Stimulated activated CD8-positive, alpha-beta memory T cell treated with anti-CD3 and anti-CD28 coated beads, Interleukin-4, amount 100 ng/mL, for 24 hours (primary cell): ENCODE measurements at places on chromosomes 3 and 15.

DNA sequence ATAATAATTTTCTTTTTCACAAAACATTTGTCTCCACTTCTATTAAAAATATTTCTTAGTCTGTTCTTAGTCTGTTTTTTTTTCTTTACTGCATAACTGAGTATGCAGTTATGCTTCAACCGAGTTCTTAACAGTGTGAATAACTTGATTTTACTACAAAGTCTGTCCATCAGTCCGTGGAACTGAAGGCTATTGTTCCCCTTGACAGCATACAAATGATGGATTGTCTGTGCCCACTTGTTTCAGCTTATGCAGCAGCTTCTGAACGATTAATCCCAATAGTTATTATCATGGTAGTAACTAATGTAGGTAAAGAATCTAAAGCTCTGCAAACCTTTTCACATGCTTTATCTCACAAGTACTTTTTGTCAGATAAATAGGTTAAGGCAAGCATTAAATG is 150.7 kb downstream of the SSR3 start:
- no peak for DNase-seq

DNA sequence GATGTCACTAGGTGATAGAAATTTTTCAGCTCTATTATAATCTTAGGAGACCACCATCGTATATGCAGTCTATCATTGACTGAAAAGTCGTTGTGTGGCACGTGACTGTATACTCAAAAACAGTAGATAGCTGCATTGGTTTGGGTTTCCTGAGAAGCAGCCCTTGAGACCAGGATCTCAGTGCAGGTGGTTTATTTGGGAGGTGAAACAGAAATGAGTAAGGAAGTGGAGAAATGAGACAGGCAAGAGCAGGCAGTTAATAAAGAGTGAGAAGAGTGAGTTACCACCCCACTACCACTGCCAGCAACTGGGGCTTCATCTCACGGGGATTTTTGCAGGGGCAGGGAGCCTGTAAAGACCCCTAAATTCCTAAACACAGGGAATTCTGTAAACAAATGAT is 221.0 kb downstream of the SHQ1 start:
- no peak for DNase-seq

GRCh38 chr15:39269821-39270220 is 311.1 kb upstream of the THBS1 start:
- DNase-seq: no peak

- no peak for DNase-seq
These were observed 349.3 kb downstream of the MAGI1 start for GRCh38 chr3:65689436-65689835.

- DNase-seq: no peak
These were observed 785.1 kb downstream of the EDEM1 start for GRCh38 chr3:5972586-5972985.

DNA sequence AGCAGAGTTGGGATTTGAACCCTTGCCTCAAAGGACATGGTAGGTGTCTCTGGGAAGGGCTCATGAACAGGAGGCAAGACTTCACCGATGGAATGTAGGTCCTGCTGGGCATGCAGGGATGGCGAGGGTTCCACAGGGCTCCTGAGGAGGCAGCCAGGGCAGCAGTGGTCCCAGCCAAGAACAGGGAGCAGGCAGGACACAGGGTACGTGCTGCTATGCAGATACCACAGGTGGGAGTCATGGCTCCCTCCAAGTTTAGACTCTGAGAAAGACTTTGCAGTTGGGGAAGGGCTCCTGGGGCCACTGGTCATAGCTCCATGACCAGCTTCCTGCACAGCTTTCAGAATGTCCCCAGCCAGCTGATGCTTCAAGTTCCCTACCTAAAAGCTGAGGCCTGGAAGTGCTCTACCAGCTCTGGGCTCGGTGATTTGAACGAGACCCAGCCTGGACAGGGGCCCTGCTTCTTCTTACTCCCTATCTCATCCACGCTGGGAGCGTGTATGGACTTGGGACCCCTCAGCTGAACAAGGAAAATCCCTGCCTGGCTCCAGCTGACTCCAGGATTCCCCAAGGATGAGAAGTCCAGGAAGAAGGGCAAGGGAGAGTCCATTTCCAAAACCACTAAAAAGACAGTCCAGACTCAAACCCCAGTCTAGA is 747 bp downstream of the MYL3 start:
- DNase-seq: no peak

GRCh38 chr3:109336291-109336861 is 970 bp downstream of the DPPA4 start:
- DNase-seq: peak; percentile 2

- DNase-seq: no peak
These were observed 3.8 kb upstream of the TMEM44 start for GRCh38 chr3:194637066-194637465.

- DNase-seq: no peak
These were observed 88.1 kb downstream of the RTP4 start for GRCh38 chr3:187456250-187456649.

- no peak for DNase-seq
These were observed 400.8 kb upstream of the THBS1 start for GRCh38 chr15:39180030-39180429.

- no peak for DNase-seq
These were observed 27.1 kb upstream of the SKIL start for GRCh38 chr3:170330366-170330765.

- no peak for DNase-seq
These were observed 11.3 kb downstream of the STAB1 start for GRCh38 chr3:52506266-52506966.

- DNase-seq: no peak
These were observed 454.0 kb upstream of the ARHGEF26 start for GRCh38 chr3:153666991-153667740.

- DNase-seq: no peak
These were observed 5.2 kb downstream of the RCCD1 start for GRCh38 chr15:90959894-90960293.

GRCh38 chr15:91522605-91523332 is 330.7 kb upstream of the SLCO3A1 start:
- no peak for DNase-seq

GRCh38 chr15:65731926-65732325 is 60.2 kb downstream of the DENND4A start:
- DNase-seq: no peak

DNA sequence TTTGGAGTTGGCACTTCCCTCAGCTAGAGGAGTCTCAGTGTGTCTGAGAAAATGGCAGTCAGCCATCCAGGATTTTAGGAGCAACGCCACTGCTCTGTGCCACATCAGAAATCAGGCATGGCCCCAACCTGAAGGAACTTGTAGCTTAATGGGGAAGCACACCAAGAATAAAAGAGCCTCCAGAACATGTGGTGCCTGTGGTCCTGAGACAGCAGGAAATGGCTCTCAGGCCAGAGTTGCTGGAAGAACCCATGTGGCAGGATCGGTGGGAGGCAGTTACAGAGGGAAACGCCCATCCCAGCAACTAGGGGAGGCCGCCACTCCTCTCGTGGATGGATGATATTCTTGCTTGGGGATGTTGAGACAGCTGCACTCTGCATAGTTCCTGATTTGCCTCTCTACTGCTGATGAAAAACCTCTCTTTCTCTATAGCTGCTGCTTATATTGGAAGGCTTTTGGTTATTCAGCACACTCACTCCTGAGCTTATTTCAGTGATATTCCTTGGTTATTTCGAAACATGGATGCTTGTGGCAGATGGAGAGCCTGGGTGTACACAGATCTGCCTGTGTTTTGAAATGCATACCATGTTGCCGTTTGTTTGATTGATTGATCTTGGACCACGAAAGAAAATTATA is 52.4 kb downstream of the KLHL25 start:
- no peak for DNase-seq

DNA sequence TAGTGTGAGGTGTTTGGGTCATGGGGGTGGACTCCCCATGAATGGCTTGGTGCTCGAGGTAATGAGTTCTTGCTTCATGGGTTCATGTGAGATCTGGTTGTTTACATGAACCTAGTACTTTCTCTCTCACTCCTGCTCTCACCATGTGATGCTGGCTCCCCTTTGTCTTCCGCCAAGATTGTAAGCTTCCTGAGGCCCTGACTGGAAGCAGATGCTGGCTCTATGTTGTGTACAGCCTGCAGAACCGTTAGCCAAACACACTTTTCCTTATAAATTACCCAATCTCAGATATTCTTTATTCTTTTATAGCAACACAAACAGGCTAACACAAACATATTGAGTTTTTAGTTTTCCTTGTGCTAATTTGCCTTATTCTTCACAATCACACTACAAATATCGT is 3.2 kb upstream of the CSPG5 start:
- DNase-seq: no peak

DNA sequence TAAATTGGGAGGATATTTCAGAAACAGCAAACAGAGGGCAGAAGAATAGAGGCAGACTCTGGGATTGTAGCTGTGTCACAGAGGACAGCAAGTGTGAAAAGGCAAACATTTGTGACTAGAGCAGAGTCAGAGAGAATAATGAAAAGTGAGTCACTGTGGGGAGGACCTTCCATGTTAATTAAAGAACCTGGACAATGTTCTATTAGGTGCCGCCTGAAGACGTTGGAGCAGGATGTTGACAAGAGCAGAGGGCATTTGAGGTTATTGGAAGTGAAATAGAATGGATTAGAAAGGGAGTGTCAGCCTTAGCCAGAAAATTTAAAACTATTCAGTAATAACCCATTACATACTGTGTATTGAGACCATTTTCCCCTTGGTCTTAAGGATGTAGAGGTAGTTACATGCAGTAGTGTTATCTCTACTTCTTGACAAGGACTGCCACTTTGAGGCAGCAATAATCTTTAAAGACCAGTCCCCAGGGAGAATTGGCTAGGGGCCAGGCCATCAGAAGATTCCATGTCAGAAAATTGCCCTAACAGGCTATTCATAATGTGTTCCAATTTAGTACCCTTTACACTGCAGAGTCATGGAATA is 5.8 kb downstream of the ACKR2 start:
- no peak for DNase-seq
